ENCODE measurements at places on chromosomes 1 and 21.

DNA sequence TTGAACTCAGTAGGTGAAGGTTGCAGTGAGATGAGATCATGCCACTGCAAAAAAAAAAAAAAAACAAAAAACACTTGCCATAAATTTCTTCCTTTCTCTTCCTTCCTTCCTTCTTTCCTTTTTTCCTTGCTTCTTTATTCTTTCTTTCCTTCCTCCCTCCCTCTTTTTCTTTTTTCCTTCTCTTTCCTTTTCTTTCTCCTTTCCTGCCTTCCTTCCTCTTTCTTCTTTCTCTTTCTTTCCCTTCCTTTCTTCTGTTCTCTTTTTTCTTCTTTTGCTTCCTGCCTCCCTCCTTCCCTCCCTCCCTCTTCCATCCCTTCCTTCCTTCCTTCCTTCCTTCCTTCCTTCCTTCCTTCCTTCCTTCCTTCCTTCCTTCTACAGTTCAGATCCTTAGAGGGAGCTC is 71.2 kb downstream of the LYPLAL1 start:
- DNase-seq, result no peak

GRCh38 chr1:91555821-91556531 is 55.3 kb downstream of the CDC7 start:
- DNase-seq, result peak; percentile 62

DNA sequence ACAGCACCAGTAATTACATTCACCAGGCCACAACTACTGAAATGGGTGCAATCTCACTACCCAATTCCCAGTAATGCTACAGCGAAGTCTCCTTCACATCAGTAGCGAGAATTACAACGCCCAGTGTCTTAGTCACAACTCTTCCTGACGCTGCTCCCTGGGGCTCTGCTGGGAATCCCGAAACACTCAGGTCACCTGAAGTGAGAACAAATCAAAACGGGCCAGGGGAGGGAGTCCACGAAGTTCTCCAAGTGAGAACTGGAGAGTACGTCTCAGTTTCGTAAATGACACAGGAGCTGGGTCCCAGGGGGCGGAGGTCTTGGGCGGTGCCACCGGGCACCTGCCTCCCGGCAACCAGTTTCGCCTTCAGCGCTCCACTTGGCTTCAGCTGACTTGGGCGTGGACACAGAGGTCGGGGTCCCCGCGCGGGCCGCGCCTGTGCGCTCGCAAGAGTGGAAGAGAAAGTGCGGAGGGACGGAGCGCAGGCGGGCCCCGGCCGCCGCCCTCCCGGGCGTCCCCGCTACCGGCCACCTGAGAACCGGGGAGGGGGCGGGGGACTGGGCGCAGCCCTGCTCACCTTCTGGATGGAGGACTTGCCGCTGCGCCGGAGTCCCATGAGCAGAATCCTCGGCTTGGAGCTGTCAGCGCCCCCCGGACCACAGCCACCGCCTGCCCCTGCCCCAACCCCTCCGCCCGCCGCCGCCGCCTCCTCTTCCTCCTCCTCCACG is 575 bp downstream of the RRAGC start:
- DNase-seq, result peak; percentile 64

GRCh38 chr1:48294656-48295055 is 72.1 kb downstream of the SLC5A9 start:
- DNase-seq, result no peak

GRCh38 chr1:20443703-20444586 is 42.1 kb downstream of the CAMK2N1 start:
- no peak for DNase-seq

- no peak for DNase-seq
Measured at GRCh38 chr21:16310176-16310575, 580.4 kb downstream of the USP25 start.

GRCh38 chr1:84675106-84675505 is 15.2 kb downstream of the SSX2IP start:
- no peak for DNase-seq
